Stimulated activated CD8-positive, alpha-beta memory T cell treated with anti-CD3 and anti-CD28 coated beads, Interleukin-4, amount 100 ng/mL, for 4 hours (primary cell): ENCODE measurements at places on chromosomes 1 and 21.

DNA sequence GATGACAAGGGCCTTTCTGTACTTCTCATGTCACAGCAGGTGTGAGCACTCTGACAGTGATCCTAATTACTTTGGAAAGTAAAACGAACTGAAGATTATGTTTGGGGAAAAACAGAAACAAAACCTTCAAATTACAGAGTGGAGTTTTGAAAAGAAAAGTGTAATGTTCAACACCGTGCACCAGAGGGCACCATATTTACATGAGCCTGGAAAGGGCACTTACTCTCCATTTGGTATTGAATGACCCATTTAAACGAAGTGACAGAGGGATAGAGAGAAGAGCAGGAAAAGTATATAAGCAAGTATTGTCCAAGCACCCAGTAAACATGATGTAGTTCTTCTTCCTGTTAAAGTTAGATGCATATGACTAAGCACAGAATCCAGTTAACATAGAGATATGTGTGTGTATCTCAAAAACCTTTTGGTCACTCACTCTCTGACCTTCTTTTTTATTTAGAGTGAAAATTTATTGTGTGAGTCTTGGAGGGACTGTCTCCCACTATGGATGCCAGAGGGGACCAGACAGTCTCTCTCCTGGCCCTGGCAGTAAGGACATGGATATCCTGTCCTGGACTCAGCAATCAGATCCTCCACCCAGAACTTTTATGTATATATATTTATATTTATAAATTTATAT, 3.8 kb upstream of the RGSL1 start:
- no peak for DNase-seq

DNA sequence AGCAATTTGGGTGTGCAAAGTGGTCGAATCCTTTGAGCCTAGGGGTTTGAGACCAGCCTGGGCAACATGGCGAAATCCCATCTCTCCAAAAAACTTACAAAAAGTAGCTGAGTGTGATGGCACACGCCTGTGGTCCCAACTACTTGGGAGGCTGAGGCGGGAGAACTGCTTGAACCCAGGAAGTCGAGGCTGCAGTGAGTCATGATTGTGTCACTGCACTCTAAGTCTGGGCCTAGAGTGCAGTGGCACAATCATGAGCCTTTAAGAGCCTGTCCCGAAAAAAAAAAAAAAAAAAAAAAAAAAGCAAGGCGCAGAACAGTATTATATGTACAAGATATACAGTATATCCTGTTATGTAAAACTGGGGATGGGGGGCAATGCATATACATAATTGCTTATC, 25.1 kb upstream of the HTR1D start:
- DNase-seq: no peak

DNA sequence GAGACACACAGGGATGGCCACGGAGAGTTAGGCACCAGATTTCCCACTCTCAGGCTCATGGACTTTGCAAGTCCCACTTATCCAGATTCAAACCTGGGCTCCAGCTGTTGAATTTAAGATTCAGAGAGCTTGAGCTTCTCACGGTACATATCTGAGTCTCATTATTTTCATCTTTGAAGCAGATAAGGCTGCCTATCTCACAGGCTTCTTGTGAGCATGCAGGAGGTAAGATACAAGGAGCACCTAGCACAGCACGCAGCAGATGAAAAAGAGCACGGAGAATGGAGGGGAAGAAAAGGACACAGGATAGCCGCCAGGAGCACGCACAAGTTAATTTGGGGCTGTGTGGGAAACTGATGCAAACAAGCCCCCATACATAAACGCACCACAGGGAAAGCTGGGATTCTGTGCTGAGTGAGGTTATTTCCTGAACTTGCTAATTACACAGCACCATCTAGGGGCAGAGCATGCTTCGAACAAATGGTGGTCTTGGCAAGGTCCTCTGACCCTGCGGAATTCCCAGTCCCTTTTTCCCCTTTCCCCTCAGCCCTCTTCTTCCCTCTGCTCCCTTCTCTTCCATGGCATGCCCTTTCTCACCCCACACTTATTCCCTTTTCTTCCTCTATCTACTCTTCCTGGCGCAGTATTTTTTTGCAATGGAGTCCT, 134.7 kb upstream of the VANGL1 start:
- DNase-seq: no peak

DNA sequence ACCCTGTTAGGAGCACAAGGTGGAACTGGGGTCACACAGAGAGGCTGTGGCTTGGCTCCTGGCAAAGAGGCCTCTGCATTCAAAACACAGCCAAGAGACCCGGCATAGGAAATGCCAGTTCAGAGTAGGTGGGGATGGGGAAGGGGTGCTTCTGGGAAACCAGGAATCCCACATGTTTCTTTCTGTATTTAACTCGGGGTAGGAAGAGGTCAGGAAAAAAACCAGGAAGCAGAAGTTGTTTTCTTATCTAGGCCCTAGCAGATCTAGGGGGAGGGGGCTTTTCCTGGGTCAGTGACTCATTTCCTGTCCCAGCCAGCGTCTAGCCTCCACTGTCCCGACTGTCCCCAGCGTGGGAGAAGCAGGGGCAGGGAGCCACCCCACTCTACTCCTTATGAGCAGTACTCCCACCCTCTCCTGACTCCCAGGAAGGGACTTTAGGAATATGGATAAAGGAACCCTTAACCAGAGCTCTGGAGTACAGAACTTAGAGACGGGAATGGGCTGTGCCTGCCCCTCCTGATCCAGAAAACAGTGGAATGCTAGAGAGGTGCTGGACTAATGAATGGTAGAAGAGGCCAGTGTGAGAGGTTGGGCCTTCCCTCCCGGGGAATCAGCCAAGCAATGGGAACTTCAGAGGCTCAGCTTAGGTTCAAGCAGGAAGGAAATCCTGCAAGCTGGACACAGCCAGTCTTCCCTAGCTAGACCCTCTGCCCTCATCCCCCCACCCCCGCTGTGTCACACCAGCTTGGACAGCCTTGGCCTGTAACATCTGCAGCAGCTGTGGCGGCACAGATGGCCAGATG, 5.7 kb downstream of the FHL3 start:
- no peak for DNase-seq

- DNase-seq: no peak
Observed at GRCh38 chr1:7218210-7218832, 433.1 kb downstream of the CAMTA1 start.

DNA sequence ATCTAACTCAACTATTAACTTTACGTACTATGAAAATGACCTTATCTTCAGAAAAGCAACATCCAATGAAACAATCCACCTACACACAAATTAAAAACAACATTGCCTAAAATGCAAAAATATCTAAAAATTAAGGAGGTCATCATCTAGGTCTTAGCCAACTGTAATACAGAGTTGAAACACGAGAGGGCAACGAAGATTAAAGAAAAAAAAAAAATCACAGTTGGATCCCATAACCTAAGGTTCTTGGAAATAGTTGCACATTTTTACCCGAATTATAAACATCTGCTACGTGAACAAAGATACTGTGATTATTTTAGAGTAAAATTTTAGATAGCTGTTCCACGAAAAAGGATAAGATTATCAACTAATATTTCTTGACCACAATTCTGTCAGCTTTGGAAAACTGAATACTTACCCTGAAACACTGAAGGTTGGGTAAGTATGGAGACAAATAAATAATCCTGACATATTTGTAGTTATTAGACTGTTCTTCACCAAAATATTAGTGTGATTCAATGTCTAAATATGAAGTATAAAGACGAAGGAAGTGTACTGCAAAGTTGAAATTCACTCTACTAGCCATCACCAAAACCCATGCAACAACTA, 88.0 kb upstream of the AK4 start:
- no peak for DNase-seq

DNA sequence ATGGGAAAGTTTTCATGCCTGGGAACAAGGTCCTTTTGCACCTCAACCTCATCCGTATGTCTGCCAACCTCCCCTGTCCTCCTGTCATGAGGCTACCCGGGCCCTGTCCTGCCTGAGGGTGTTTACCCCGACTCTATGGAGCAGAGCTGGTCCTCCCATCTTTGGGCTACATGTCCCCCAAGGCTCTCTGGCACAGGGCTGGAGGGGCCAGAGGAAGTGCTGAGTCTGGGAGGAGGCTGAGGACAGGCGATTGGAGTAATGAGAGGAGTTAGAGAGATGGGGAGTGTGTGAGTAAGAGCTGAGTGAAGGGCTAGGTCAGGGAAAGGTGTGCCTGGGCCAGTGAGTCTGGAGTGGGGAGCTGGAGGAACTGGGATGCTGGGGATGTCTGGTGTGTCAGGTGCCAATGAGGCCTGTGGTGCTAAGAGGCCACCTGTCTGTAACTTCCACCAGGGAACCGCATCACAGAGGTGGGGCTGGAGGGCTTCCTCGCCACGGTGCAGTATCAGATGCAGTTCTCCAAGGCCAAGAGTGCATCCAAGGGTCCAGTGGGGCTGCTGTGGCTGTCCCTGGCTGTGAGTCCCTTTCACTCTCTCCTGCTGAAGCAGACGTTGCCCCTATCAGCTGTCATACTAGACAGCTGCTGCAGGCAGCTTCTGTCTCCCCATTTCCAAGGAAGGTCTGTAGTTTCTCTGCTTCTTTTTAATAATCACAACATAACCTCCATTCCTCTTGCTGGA, 11.7 kb downstream of the LRRC71 start:
- no peak for DNase-seq

DNA sequence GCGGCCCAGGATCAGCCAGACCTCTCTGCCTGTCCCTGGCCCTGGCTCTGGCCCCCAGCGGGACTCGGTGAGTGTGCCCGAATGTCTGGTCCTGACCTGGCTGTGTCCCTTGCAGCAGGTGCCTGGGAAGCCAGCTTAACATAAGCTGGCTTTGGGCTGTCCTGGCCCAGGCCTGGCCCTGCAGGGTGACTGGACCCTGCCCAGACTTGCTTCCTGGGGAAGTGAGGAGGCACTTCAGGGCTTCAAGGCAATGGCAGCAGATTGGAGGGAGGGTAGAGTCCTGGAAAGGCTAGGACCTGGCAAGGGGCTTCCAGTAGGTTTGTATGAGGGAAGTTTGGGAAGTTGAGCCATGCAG, 16.4 kb downstream of the RPS6KA1 start:
- no peak for DNase-seq

DNA sequence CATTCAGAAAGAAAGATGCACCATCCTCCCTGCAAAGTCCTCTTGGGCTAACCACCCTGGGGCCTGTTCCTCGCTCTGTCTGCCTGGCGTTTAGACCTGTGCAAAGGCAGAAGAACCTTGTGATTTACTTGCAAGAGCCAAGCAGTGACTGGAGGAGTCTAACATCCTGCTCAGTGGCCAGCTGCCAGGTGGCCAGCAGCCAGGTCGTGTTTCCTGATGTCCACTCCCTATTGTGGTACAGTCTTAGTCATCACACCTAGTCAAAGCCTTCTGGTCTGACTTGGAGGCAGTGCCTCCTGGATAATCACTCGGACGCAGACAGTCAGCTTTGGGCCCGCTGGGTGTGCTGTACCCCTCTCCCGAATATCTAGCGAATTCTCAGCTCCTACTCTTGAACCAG, 118.1 kb downstream of the PGBD5 start:
- DNase-seq: no peak

DNA sequence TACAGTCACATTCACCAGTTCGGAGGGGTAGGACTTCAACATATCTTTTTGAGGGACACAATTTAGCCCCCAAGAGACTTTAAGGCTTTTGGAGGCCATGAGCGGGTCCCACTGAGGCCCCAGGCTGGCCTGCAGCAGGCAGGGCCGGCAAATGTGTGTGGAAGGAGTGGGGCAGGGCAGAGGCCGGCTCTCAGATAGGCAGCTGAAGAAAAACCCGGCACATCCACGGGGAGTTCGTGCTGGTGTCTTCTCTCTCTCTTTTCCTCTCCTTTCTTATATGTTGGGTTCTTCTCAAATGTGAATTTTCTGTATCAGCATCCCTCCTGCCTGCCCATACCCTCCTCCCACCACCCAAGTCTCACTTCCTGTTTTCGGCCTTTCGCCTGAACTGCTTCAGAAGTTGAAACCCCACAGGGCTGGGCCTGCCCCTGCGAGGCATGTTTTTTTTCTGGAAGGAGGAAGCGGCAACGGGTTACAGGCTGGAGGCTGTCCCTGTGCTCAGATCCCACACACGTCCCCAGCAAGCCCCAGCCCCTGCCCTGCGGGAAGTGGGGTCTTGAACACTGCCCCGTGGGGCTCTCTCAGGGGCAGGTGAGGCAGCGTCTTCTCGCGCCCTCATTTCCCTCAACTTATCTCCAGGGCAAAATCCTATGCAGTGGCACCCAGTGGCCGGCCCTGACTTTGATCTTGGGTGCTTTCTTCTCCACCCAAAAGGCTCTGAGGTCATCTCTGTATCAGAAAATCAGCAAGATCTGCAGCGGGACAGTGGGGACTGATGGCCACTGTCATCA, 9.7 kb upstream of the UMODL1 start:
- DNase-seq: no peak

DNA sequence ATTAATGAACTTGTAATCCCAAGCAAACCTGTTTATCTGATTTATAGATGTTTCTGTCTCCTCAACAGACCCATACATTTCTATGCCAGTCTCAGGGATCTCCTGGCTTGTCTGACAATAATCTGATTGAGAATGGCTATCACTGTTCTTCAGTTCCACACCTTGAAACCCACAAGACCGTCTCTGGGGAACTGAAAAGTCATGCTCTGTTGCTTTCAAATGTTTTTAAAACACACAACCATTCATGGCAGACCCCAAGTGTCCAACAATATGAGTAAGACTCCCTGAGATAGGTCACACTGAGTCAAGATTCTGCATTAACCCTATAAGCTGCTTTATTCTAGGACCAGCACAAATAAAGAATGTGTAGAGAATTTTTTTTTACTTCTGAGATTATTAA, 611.2 kb upstream of the PLXNA2 start:
- DNase-seq: no peak

DNA sequence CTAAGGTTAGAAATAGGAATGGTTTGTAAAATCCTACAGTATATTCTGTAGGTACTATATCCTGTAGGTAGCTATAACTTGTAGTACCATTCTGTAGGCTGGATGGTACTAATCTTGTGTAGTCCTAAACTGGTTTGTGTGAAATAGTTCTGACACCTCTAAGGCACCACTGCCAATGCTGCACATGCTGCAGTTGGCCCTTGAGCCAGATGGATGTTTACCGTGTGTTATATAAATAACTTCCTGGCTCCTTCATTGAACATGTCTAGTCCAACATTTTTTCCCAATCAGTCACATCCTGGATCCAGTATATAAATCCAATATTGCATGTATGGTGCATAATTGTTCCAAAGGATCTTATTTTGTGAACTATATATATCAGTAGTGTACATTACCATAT, 89.5 kb upstream of the GNG4 start:
- DNase-seq: no peak
